ENCODE measurements at places on chromosomes 13 and 19.

DNA sequence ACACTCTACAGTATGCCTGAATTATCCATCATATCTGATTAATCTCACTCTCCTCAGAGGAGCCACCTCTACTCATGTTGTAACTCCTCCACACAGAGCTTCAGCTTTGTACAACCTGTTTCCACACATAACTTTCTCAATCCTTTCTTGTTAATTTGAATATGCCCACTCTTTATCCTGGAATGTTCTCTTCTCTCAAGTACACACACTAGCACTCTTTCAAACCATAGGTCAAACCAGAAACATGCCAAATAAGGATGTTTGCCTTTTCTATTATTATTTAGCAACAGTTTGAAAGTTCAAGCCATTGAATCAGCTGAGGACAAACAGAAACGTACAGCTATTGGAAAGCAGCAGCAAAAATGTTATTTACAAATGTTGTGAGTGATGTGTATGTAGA lies 110.3 kb downstream of the MIPEP start:
- DNase-seq: no peak

- DNase-seq: peak; percentile 64
Observed at GRCh38 chr19:34145741-34146202, 26.5 kb upstream of the LSM14A start.

DNA sequence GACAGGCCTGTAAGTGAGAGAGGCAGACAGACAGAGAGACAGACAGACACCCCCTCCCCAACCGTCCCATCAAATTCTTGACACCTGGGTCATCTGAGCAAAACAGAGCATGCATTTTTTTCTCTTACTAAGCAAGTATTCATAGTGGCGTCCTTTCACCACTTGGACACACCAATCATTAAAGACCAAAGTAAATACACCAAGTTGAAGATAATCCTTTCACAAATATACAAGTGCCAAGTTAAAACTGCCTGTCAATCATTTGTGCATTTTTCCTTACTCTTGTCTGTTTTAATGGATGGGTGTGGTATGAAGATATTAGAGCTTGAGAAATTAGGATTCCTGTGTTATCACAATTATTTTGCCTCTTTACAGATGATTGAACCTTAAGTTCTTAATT lies 337.3 kb downstream of the ATP8A2 start:
- no peak for DNase-seq

GRCh38 chr13:23730251-23730650 lies 158.9 kb downstream of the MIPEP start:
- no peak for DNase-seq

GRCh38 chr19:14511229-14511593 lies 7.0 kb downstream of the DNAJB1 start:
- no peak for DNase-seq

DNA sequence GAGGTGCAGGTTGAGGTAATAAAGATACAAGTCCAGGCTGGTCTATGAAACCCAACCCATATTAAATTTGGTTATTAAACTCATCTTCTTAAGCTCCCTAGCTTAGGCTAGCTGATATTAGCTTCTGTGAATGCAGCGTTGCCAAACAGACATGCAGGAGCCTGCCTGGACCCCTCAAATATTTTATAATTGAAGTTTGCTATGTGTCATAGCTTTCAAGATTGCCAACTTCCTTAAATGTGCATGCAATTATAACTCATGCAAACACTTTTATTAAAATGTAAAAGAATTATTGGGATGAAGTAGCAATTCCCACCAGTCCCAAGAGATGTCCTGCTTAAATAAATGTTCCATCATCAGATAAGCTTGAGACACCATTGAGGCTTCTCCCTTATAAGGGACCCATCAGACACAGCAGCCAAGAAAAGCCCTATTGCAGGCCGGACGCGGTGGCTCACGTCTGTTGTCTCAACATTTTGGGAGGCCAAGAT lies 51.3 kb downstream of the MBNL2 start:
- DNase-seq: no peak

DNA sequence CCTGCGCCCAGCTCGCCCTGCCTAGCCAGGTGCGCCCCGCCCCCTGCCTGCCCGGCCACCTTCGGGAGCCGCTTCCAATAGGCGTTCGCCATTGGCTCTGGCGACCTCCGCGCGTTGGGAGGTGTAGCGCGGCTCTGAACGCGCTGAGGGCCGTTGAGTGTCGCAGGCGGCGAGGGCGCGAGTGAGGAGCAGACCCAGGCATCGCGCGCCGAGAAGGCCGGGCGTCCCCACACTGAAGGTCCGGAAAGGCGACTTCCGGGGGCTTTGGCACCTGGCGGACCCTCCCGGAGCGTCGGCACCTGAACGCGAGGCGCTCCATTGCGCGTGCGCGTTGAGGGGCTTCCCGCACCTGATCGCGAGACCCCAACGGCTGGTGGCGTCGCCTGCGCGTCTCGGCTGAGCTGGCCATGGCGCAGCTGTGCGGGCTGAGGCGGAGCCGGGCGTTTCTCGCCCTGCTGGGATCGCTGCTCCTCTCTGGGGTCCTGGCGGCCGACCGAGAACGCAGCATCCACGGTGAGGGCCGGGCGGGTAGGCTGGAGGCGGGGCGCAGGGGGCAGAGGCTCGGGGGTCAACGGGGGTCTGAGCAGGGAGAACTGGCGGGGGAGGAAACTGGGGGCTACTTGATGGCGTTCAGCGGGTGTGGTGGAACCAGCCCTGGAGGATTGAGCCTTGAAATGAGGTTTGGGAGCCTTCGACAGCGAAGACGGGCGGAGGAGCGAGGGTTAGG lies at the start of gene SPINT2:
TSS of gene SPINT2 (plus strand) at position 88 of the 727 bp plus-strand sequence. CDS start at position 408, 320 bp downstream.
- no peak for DNase-seq

Data from NCI-H69 (cell line).